ENCODE measurements at places on chromosomes 7 and 10.

- no peak for DNase-seq
Measured at GRCh38 chr10:117534321-117535297, 7.9 kb upstream of the EMX2 start.

DNA sequence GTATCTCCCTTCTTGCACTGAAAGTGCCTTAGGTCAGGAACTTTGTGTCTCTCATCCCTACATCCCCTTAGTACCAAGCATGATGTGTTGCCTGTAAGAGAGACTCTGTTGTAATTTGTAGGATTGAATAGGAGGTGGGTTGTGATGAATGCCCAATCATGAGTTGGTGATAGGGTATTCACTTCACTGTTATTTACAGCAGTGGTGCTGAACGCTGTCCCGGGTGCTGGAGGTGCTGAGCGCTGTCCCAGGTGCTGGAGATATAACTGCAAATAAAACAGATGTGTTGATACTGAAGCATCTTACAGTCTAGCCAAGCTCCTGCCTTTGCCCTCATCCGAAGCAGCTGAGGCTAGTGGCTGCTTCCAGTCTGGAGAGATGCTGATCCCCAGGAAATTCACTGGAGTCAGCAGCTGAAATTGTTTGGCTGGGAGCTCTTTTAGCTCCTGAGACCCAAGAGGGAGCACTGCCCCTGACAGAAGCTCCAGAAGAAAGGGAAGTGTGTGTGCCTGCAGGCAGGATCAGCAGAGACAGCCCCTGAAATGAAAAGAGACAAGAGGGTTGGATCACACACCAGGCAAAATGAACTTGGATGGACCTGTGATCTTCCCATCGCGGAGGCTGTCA lies 183.4 kb downstream of the SORCS3 start:
- DNase-seq: no peak

GRCh38 chr10:90871766-90872647 lies at the start of gene RPP30:
Gene RPP30, plus strand, starts transcription at chr10:90871974. Its CDS starts 13 bp downstream, at chr10:90871987.
- DNase-seq: no peak

- DNase-seq: no peak
Measured at GRCh38 chr7:32088451-32088881, 18.3 kb upstream of the PDE1C start.

GRCh38 chr10:5533098-5533731 lies 8.5 kb downstream of the CALML3 start:
- no peak for DNase-seq

- DNase-seq: no peak
Measured at GRCh38 chr7:90484706-90485105, 15.3 kb downstream of the PTTG1IP2 start.

- no peak for DNase-seq
Measured at GRCh38 chr10:80465451-80465835, 11.3 kb downstream of the TSPAN14 start.

DNA sequence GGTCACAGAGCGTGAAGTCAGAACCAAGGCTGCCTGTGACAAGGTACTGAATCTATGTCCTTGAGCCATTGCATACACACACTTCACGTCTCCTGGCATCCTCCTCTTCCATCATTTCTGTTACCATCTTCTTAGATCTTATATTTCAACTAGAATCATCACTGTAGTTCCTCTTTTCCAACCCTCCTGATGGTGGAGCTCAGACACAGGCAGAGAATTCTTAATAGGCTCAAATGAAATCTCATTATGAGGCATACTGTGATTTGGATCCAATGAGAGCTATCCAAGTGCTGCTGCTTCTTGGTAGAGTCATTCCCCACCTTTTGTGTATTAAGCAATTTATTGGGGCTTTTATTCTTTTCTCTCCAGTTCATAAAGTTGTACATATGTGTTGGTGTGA lies 113.2 kb downstream of the CALCR start:
- DNase-seq: no peak

DNA sequence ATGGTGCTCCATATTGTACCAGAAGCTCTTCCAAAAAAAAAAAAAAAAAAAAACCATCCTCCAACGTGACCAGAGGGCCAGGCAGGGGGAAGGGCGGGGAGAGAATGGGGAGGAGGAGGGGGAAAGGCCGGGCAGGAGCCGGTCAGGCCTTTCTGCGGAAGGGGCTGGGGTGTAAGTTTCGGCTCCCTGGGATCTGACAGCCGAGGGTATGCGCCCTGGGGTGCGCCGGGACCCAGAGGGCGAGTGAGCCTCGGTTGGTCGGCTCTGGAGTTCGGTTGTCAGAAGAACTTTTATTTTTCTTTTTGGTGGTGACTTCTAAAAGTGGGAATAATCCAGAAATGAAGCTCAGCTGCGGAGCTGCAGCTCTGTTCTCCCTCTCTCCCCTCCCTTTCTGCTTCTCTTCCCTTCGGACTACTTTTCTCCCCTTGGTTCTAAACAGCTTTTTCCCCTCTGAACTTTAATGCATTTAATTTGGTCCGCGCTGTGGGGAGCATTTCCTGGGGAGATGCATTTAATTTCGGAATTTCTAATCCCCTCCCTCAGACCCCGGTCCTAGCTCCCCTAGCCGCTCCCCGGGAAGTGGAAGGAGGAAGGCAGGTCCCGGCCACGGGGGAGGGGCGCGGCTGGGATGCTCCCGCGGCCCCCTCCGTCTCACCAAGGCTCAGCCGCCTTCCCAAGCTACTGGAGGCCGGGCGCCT lies 3.9 kb upstream of the PAX2 start:
- DNase-seq: no peak

DNA sequence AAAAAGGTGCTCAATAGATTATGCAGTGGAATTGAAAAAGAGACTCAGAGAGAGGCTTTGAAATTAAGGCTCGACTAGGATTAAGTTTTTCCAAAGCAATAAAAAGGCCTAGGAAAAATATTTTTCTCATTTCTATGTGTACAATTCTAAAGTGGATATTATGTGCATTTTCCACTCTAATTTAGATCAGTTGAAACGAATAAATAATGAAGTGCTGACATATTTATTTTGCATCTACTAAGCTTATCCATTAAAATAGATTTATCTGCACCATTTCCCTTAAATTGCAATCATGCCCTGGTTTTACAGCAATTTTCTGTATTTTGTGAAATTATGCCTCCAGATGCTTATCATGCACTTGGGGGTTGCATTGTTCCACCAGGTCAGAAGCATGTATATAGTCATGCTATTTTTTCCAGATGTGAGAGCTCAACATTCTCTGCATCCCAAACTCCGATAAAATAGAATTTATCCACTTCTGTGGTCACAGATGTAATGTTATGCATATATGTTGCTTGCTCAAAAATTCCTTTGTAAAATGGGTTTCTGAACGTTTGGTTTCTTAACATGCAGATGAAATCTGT lies 18.3 kb downstream of the FIGNL1 start:
- no peak for DNase-seq

- no peak for DNase-seq
Measured at GRCh38 chr7:44313016-44313415, 12.4 kb downstream of the CAMK2B start.

- no peak for DNase-seq
Measured at GRCh38 chr7:6654113-6654841, 17.2 kb downstream of the ZNF316 start.

GRCh38 chr7:84237533-84238173 lies 43.1 kb upstream of the SEMA3A start:
- no peak for DNase-seq

DNA sequence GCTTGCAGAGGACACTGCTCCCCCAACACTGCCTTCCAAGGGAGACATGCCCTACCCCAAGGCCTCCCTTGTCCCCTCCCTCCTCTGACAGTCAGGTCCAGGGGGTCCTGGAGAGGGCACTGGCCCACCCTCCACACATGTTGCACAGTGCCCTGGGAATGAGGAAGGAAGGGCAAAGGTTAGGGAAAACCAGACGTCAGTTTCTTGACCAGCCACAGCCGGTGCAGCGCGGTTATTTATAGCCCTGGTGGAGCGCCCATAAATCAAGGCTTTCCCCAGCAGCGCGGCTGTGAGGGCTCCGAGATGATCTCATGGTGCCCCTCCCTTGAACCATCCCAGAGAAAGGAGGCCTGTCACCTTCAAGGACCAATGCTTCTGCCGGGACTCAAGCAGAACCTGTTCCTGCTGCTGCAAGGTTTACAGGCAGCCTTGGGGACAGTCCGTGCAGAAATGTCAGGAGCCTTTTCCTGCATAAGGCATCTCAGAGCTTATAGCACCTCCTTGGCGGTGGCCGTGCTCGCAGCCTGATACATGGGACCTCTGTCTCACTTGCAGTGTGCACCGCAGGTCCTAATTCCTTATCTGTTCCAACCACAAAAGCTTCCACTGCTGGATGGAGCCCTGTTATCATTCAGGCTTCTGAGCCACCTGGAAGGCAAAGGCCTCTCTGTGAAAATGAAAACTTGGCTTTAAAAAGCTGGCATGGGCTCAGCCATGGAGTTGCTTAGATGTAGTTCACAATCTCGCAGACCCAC lies 127.3 kb downstream of the LHPP start:
- no peak for DNase-seq

DNA sequence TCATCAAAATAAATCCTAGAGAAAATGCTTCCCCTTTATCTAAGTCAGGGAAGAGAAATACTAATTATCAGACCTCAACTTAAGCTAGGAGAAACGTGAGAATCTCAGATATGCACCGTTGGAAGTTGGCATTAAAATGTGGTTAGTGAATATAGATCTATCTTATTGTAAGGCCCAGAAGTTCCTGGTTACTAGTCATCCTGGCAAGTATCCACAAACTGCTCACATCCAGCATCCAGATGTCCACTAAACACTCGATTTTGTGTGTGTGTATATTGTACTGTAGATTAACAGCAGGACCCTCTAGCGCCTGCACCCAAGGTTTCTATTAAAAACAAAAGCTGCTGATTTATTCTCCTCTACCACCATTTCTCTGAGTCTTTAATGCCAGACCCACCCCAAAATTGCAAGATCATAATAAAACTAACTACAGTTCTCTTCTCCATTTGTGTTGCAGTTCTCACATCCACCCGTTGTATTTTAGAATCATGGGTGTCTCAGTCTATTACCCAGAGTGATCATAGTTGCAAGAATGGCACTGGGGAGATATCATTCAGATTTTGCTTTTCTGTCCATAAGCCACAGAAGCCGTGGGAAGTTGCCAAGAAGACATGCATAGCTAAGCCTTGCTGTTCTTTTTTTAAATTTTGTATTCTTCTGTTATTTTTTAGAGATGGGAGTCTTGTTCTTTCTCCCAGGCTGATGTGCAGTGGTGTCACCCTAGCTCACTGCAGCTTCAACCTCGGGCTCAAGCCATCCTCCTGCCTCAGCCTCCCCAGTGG lies 165.4 kb downstream of the KIAA1217 start:
- no peak for DNase-seq

- DNase-seq: no peak
Measured at GRCh38 chr10:51313773-51314478, 239.6 kb downstream of the PRKG1 start.

DNA sequence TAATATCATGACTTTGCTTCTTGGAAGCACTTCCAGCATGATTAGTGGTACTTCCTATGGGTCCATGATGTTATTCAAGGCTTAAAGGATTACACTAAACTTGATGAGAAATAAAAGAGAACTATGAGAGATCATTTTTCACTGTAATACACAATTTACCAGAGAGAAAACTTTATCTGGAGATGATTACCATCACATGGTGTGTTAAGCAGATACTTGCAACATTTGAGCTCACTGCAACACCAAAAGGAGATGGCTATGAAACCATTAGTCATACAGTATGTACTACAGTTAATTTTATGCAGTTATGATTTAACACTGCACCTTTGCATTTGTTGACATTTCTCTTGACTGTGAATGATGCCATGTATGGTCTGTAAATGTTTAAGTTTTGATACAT lies 311.3 kb upstream of the AOAH start:
- no peak for DNase-seq

Data from NCI-H187 treated with DMSO at 0.1 percent for 48 hours (cell line).